ENCODE measurements at places on chromosomes 3 and 15.
A peak's percentile ranks its signal among the peaks of the same experiment; 100 is the strongest.

DNA sequence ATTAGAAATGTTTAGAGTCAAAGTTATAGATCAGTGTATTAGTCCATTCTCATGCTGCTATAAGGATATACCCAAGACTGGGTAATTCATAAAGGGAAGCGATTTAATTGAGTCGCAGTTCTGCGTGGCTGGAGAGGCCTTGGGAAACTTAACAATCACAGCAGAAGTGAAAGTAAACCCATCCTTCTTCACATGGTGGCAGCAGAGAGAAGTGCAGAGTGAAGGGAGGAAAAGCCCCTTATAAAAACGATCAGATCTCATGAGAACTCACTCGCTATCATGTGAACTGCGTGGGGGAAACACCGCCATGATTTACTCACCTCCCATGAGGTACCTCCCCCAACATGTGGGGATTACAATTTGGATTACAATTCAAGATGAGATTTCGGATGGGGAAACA is 871.5 kb downstream of the DIPK2A start:
- DNase-seq = no peak

GRCh38 chr3:37147666-37148065 is 26.7 kb downstream of the LRRFIP2 start:
- no peak for DNase-seq

DNA sequence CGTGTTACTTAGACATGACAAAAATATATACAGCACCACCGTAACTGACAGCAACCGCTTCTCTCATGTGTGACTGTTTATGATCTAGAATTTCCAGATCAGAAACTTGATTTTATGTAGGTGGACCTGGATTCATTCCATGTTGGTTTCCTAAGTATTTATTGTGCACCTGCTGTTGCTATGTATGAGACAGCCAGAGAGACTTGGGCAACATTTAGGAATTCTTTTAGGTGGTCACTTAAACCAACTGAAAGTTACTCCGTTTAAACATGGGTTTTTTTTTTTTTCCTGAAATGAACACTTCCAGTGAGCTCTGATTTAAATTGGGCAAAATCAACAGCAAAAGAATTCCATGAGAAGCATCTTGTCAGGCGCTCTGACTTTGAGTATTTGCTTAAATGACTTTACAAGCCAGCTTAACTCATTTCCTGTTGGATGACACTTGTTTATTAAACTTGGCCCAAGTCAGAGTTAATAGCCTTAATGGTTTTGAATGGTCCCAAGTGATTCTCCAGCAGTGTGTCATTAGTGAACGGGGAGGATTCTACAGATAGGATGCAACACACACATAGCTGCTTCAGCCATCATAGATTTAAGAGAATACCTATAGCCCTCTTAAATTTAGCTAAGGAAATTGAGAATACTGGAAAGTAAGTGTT is 31.8 kb downstream of the MITF start:
- DNase-seq = no peak

- peak; percentile 28 for DNase-seq
These were observed 33.7 kb downstream of the UQCC5 start for GRCh38 chr3:52570076-52570475.

DNA sequence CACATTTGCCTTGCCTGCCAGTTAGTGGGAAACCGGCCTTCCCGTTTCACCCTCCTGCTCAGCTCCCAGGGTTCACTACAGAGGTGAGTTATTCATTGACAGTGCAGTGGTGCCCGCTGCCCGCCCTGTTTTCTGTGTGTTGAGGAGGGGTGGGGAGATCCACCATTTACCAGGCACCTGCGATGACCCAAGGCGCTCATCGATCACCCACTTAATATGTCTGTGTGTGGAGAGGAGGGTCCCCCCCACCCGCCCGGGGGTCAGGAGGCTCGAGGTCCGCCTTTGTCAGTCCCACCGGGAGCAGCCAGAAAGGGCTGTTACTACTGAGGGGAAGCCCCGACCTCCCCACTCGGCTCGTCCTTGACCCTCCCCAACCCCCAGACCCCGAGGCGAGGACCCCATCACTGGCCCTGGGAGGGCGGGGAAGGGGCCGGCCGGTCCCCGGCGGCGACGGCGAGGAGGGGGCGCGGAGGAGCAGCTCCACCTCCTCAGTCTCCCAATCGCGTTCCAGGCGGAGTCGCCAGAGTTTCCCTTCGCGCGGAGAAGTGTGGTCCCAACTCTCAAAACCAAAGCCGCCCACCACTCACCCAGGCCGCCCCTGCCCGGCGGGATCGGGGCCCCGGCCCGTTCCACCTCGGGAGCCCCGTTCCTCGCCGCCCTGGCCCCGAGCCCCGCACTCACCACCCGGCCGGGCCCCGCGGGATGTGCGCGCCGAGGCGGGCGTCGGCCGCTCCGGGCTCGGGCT is 1.1 kb downstream of the PLXNB1 start:
- peak; percentile 60 for DNase-seq

DNA sequence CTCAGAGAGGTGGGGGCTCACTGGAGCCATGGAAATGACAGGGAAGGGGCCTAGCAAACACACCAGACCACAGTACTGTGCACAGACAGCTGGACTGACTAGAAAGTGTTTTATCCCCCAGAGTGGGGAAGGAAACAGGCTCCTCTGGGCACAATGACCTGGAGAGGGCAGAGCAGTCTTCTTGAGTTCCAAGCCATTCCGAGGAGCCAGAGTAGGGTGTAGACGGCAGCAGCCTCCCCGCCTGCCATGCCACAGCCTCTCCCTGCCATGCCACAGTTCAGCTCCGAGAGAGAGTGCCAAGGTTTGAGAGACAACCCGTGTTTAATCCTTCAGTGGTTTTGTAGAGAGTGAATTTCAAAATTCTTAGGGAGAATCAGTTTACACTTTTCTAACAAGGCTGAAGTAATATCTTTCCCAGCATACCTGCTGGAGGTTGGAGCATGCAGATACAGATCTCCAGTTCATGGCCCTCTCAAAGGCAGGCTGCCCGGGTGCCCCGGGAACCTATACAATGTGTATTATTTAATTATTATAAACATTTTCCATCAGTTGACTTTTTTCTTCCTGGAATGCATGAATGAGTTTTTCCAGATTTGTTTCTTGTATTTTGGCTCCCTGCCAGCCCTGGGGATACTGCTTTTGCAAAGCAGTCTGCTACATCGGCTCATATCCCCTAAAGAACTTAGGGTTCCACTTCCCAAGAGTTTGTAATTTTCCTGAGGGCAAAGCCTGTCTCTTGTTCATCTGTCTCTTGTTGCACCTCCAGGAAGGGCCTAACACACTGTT is 3.2 kb downstream of the PODXL2 start:
- no peak for DNase-seq

DNA sequence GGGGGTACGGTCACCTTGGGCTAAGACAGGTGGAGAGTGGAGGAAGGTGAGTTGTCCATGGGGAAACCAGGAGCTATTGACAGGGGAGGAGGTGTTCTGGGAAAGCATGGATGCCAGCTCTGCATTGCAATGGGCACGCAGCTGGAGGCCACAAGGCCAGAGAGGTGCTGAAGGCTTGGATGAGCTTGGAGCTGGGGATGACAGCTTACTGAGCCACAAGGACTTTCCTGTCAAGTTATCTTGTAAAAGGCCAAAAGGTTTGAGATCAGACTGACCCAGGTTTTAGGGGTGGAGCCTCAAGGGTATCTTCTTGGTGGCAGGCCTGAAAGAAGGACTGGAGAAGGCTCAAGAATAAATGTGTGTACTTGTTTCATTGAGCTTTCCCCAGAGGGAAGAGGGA is 115.2 kb downstream of the ASB7 start:
- DNase-seq = no peak

DNA sequence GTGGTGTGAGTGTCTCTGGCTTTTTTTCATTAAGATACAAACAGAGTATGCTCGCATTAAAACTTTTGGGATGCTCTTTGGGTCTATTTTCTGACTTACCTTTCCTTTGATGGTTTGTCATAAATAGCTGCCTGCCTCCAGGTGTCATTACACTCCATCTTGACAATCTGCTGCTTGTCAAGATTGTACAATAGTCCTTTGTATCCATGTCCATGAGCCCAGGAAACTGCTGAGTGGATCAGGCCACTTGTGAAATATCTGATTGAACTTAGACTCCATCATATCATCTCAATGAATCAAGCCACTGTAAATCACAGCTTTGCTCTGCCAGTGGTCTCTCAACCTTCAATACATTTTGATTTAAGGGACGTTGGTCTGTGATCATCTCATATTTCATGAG is 135.2 kb downstream of the ECT2 start:
- no peak for DNase-seq

DNA sequence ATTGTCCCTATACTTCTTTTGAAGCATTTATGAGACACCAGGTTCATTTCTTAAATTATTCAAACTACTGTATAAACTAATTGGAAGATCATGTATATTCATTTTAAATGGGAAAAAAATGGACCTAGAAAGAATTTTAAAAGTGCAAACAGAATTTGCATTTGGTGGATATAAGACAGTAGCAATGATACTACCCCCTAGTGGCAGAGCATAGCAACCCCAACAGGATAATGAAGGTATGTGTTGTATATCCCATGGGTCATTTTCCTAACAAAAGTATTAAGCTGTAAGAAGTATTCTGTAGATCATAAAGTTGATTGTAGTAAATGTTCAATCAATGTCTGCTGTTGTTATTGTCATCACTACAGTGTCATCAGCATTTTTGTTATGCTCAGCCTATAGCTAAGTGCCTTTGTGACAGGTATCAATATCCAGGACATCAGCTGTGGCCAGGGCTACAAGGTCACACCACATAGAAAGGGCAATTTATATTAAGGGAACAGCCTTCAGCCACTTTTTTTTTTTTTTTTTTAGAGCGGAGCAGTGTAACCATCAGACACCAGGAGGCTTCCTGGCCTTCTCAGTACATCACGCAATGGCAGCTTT is 175.8 kb downstream of the FOXB1 start:
- peak; percentile 64 for DNase-seq

DNA sequence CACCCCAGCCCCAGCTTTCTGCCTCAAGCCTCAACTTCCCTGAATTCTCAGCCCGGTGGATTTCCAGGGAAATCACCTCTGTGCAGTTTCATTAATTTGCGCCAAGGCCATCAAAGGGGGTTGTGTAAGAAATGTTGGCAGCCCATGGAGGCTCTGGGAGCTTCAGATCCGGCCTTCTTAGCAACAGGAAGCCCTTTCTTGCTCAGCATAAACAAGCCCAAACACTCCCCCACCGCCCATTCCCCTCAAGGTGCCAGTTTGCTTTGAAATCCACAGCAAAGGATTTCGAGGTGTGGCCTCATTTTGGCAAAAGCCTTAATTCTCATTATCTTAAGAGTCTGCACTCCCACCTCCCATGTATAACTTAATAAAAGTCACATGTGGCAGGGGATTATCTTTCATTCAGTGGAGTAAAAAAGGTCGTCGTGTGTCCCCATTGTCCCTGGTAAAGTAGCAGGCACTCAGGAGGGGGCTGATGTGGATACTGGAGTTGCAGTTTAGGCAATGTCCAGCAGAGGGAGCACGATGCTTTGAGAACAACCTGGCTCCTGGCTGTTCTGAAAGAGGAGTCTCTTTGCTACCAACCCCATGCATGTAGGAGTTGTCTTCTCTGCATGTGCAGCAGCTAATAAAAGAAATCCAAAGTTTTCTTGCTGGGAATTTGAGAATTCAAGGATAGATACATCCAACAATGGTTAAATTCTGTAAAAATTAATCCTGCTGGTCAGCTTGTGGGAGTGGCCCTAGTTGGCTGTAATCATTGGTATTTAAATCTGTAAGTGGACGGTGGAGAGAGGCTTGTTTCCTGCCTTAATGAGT is 39.5 kb downstream of the EBLN2 start:
- DNase-seq = peak; percentile 93

- no peak for DNase-seq
These were observed 598 bp upstream of the TGFBR2 start for GRCh38 chr3:30605706-30606300.

GRCh38 chr3:128007033-128007424 is 45.2 kb upstream of the SEC61A1 start:
- no peak for DNase-seq

DNA sequence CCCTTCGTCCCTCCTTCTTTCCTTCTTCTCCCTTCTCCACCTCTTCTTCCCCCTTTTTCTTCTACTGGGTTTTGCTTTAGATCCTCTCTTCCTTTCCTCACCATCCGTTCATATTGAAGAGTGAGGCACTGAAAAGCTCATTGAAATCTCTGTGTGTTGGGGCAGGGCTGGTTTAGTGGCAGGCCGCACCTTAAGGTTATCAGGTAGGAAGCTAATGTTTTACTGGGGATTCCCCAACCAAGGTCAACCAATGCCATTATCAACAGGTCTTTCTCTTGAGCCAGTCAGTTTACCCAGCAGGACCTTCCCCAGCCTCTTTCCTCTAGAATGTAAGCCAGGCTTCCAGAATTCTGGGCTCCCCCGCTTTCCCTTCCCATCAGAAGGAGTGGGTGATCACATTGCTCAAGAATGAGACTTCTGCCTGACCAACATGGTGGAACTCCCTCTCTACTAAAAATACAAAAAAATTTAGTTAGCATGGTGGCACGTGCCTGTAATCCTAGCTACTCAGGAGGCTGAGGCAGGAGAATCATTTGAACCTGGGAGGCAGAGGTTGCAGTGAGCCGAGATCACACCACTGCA is 11.5 kb upstream of the VPS8 start:
- no peak for DNase-seq

- peak; percentile 72 for DNase-seq
These were observed 40.9 kb upstream of the RYK start for GRCh38 chr3:134291319-134292254.

DNA sequence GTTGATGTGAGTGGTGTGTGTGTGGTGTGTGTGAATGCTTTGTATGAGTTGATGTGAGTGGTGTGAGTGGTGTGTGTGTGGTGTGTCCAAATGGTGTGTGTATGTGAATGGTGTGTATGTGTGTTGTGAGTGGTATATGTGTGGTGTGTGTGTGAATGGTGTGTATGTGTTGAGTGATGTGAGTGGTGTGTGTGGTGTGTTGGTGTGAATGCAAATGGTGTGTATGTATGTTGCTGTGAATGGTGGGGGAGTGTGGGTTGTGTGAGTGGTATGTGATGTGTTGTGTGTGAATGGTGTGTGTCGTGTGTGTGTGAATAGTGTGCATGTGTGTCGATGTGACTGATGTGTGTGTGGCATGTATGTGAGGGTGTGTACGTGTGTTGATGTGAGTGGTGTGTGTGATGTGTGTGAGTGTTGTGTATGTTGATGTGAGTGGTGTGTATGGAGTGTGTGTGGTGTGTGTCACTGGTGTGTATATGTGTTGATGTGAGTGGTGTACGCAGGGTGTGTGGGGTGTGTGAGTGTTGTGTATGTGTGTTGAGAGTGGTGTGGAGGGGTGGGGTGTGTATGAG is 40.6 kb downstream of the ARNT2 start:
- no peak for DNase-seq

DNA sequence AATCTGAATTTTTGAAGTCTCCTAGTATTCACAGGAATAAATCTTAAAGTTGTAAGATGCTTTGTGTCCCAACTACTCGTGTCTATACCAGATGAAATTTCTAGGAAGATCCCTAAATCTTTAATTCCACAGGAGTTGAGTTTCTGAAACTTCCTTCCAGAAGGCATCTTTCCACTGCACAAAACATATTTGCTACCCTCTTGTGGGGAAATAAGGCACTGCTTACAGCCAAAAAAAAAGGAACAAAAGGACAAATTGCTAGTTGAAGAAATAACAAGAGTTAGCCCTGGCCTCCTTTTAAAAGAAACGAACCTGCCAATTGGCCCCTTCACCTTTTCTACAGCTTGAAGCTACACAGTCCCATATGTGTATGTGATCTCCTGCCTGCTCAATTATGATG is 54.0 kb downstream of the TAFA4 start:
- peak; percentile 34 for DNase-seq

- no peak for DNase-seq
These were observed 25.8 kb upstream of the PLA2G4E start for GRCh38 chr15:42046597-42046996.

- DNase-seq = no peak
These were observed 659.3 kb upstream of the ARRDC4 start for GRCh38 chr15:97301166-97301565.

- no peak for DNase-seq
These were observed 95.2 kb downstream of the CLDN1 start for GRCh38 chr3:190227064-190227463.

- DNase-seq = no peak
These were observed 207.6 kb upstream of the MDFIC2 start for GRCh38 chr3:70519913-70520659.

Data from GM03348 (cell line).